ENCODE measurements at places on chromosomes 6 and 20.

GRCh38 chr6:1703923-1704322, 94.2 kb downstream of the FOXC1 start:
- DNase-seq: no peak

- DNase-seq: no peak
Observed at GRCh38 chr20:43283126-43283525, 93.4 kb upstream of the PTPRT start.

DNA sequence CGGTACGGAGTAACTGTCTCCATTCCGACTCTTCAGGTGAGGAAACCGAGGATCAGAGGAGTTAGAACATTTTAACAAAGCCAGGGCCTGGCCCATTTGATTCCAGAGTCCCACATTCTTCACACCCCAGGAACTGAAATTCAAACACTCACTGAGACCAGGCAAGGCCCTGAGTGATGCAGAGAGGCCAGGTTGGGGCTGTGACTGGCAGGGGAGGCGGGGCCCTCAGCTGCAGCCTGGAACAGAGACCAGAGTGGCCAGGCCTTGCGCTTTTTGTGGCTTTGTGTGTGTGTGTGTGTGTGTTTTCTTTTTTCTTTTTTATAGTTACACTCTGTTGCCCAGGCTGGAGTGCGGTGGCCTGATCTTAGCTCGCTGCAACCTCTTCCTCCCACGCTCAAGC, 57.2 kb downstream of the BCAS4 start:
- DNase-seq: no peak

GRCh38 chr6:142802124-142802523, 142.9 kb downstream of the HIVEP2 start:
- peak; percentile 63 for DNase-seq

DNA sequence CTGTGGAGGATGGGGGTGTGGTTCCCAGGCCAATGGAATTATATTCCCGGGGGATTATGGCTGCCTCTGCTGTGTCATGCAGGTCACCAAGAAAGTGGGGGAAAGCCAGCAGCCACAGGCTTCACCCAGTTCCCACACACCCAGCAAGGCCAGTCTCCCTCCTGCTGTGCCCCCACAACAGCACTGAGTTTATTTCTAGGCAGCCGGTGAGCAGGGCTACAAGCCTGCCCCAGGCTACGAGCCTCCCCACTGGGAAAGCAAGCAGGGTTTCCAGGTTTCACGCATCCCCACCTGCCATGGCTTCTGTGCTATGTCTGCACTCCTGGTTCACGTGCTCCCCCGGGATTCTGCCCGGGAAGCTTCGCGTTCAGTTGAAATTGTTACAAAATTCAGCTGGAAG, 72.6 kb downstream of the ERMARD start:
- no peak for DNase-seq

GRCh38 chr6:139142262-139142661, 7.4 kb downstream of the HECA start:
- DNase-seq: no peak

GRCh38 chr6:43779852-43780236, 9.8 kb downstream of the VEGFA start:
- no peak for DNase-seq

- DNase-seq: no peak
Observed at GRCh38 chr6:156735751-156736150, 41.4 kb upstream of the ARID1B start.

- no peak for DNase-seq
Observed at GRCh38 chr20:45248609-45249008, 5.8 kb downstream of the SLPI start.

DNA sequence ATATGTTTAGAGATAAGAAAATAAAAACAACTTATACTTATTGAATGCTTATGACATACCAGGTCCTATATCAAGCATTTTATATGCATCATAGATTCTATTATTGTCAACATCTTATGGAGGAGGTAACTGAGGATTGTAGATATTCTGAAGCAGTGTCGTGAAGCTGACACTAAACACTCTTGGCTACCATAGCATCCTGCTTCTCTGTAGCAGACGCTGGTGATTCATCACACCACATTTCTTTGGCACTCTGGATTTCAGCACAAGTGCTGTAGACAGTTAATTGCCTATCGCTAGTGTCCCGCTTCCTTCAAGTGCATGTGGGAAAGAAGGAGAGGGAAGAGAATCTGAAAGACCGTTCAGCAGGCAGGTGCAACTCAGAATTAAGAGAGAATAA, 317.1 kb downstream of the PLCB1 start:
- no peak for DNase-seq

GRCh38 chr20:61762886-61763739, 302.6 kb downstream of the TAF4 start:
- no peak for DNase-seq

DNA sequence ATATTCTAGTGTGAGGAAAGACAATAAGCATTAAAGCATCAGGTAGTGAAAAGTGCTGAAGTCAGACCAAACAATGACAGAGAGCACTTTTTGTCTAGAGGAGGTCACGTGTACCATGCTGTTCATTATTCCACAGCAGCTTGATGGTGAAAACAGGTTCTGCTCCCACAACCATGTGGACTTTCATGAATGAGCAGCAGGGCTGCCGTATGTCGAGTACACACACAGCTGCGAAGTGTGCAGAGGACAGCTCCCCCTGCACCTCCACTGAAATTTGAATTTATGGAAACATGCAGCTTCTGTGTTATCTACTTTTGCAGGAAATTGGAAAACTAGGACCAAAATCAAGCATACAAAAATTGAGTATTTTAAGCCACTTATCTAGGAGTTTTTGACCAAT, 85.3 kb downstream of the MAP7 start:
- DNase-seq: no peak

GRCh38 chr6:18053078-18053477, 65.6 kb upstream of the KIF13A start:
- no peak for DNase-seq

DNA sequence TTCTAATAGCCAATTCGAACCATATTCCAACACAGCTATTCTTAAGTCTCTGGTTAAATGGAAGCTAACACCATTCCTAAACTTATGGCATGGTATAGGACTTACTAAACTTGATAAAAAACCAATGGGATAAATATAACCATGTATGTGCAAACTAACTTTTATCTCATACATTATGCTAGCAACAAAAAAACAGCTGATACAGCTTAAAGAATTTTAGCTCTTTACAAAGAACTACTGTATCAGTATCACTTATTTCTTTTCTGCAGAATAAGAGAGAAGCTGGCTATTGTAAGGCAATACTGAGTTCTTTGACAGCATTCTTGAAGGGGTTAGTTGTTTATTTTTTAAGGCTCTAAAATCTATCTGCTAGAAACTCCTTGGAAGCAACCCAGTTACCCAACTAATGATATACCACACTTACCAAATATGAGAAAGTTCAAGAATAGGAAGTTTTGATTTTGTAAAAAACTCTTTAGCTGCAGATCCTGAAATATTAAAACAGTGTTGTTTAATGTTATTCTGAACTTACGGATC, 44.9 kb downstream of the REPS1 start:
- DNase-seq: no peak

GRCh38 chr6:1697688-1698351, 88.1 kb downstream of the FOXC1 start:
- no peak for DNase-seq

GRCh38 chr20:3223994-3224680, 14.8 kb downstream of the ITPA start:
- DNase-seq: no peak

DNA sequence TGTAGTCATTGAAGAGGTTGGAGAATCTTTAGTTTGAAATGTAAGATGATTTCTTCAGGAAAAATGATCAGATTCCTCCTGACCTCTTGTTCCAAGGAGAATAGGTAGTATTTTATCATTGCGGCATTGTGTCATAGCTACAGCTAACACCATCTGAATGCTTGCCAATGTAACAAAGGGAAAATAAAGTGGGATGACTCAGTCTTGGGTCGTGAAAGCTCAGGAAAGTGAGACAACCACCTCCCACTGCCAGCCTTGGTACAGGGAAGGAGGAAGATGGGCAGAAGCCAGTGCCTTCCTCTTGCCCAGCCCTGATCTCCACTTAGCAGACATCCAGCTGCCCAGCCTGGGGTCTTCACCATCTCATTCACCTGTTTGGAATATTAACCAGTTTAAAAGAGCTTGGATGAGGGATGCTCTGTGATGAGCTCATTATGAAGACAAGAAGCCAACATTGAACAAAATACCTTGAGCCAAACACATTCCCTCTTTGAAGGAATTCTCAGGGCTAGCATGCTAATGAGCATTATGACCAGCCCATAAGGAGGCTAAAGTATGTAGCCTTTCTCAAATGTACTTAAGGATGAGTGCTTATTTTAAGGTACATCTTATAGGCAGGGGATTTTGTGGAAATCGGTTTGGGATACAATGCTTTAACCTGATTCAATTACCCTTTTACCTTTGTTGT, 40.0 kb upstream of the APCDD1L start:
- DNase-seq: peak; percentile 29

DNA sequence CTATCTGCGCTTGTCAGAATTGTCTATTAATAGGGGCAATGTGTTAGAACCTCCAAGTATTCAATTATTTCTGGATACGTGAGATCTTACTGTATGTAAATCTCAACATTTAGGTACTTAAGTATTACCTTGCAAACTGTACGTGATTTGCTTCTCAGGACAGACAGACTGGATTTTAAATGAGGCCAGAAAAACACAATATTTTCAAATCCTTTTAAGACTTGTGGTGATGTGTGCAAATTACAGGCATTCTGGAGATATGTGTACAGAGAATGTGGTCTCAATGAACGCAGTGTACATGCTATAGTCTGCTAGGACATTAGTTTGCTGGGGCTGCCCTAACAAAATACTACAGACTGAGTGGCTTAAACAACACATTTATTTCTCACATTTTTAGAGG, 16.9 kb downstream of the CCR6 start:
- no peak for DNase-seq

DNA sequence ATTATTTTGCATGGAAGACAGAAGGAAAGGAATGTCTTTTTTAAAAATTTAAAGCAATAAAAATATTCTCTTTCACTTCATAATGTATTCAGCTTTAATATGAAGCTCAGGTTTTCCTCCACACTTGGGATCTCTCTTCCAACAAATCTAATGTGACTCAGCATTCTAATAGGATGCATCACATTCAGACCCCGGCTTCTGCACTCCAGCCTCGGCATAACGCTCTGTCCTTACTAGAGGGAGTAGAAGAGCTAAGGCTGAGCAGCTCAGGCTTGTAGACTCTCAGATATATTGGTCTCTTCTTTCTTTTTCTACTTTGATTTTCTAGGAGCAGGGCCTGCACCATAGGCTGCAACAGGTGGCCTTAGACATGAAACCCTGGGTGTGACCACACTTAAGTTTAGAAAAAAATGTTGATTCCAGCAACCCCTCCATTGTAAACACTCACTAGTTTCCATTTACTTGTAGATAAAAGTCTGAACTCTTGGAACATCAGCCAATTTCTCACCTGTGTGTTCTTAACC, 161.7 kb downstream of the PAK5 start:
- no peak for DNase-seq

DNA sequence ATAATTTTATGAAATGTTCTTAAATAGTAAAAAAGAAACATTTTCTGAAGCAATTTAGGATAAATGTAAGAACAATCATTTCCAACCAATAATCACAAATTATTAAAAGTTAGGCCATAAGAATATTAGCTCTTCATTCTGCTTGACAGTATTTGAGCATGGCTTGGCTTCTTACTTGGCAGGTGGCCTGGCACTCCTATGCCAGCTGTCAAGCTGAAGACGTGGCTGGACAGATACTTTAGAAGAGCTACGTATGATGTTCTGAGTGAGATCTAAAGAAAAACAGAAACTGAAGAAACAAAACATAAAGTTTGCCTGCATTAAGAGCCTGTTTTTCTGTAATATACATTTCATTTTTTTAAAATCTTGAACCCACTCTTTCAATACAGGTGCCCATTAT, 438.9 kb downstream of the GRIK2 start:
- DNase-seq: no peak

- DNase-seq: no peak
Observed at GRCh38 chr6:26071135-26071534, 16.1 kb upstream of the HFE start.

DNA sequence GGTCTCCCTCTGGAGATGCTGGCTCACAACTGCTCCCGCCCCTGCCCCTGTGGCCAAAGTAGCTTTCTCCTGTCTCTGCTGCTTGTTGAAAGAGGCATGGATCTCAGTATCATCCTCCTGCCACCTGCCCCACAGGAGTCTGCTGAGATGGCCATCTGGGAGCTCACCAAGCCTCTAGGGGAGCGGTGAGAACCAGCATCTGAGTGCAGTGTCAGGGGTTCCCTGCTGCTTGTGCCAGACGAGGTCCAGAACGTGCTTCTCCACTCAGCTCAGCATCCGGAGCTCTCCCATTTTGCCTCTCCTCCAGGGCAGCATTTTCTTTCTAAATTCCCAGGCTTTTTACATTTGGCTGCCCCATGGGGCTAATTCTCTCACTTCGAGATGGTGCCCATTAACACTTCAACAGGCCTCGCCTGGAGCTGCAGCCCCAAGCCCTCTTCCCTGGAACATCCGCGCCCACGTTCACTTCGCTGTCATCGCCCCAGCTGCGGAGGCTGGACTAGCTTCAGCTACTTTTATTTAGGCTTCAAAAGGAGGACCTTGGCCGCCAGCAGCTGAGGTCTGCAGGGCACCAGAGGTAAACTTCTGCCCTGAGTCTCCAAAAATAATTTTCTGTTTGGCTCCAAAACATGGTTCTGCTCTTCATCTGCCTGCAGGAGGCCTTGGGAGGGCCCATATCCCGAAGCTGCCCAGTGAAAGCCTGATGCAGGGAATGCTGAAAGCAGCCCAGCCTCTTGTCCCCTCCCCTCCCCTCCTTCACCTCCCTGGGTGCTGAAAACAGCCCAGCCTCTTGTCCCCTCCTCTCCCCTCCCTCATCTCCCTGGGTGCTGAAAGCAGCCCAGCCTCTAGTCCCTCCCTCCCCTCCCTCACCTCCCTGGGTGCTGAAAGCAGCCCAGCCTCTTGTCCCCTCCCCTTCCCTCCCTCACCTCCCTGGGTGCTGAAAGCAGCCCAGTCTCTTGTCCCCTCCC, 25.2 kb upstream of the MLN start:
- DNase-seq: no peak

DNA sequence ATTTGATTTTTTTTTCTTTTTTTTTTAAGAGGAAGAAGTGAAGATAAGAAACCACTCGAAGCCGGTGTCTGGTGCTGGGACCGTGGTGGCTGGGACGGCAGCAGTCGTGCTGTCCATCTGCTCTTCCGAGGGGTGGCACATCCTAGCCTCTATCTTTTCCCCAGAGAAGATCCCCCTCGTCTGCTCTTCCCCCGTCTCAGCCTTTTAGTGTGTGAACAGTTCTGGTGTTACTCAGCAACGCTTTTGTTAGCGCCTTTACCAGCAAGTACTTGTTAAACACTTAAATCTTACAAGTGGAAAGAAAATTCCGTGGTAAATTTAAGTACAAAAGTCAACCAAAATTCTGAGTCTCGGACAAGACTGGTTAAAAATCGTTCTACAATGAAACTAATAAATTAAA, 90.1 kb downstream of the RSPH3 start:
- DNase-seq: no peak

DNA sequence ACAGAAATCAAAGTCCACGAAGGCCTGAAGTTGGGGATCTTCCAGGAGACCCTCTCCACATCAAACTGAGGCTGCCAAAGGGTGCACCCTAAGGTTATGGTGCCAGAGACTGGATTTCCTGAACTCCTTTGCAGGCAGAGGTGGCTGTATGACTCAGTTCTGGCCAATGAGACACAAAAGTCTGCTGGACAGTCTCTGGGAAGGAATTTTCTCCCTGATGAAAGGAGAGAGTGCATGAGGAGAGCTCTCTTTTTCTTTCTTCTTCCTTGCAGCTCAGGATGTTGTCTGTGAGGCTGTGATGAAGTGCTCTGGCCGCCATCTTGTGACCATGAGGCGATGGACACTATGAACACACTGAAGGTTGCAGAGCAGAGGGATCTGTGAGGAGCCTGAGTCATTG, 85.2 kb downstream of the MDGA1 start:
- DNase-seq: no peak

Measured in SW480 (cell line).